ENCODE measurements at places on chromosomes 3 and 15.

GRCh38 chr3:70737666-70738290, 425.3 kb upstream of the MDFIC2 start:
- DNase-seq, result no peak

- no peak for DNase-seq
Measured at GRCh38 chr3:183584246-183584913, 28.9 kb upstream of the KLHL6 start.

DNA sequence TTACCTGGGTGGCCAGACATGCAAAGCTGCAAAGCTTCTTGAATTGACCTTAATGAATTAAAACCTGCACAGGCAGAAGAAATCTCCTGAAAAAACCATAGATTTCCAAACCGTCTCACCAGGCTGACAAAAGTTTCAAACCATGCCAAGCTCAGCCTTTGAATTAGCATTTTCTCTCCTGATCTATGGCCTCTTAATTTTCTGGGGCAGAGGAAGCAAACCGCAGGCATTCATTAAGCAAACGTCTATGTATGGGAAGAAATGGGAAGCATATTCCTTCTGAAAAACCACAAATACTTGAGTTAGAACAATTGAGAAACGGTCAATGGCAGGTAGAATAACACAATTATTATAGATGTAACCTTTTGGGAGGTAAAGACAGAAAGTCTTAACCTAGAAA, 500.2 kb upstream of the NR2F2 start:
- DNase-seq, result no peak

GRCh38 chr15:46938169-46938568, 779.1 kb upstream of the SEMA6D start:
- DNase-seq, result no peak

DNA sequence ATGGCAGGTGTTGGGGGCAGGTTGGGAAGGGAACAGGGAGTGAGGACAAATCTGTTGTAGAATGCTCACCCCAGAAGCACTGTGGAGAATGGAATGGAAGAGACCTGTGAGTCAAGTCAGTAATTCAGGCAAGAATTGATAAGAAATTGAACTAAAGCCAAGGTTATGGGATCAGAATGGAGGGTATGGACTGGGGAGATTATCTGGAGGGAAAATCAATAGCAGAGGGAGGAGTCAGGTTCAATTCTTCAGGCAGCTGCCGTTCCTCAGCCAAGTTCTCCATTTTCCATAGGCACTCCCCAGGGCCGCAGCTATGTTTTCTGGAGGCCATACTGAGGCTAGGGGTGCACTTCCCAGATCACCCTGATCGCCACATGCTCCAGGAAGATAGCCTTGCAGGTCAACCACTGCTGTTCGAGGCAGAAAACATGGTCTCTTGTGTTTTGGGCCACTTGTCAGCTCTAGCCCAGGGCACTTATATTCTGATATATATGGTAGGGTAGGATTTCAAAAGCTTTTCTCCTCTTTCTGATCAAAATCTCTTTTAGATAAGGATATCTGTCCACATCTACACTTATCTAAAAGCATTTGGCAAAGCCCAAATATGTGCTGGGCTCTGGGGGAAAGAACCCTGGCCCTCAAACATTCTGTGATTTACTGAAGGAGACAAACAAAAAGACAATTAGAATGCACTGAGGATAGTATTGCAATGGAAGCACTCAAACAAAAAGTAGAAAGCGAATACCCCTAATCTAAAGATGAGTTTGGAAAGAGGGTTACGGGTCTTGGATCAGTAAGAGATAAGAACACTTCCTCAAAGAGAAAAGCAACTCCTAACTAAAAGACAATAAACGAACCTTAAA, 92.3 kb downstream of the TMEM212 start:
- no peak for DNase-seq

DNA sequence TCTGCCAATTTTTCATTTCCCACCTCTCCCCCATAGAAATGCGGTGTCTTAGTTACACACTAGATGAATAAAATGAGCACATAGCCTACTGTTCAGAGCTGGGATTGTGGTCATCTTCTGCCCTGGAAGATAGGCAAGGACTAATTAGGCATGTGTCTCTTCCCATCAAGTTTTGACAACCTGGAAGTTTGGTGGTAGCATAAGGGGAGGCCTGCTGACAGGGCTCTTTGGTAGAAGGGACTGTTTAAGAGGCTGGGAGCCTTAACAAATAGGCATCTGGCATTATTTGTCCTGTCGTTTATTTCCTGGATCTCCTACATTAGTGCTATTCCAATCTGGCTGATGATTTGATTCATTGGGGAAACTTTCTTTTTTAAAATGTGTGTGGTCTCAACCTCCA, 512.3 kb downstream of the ZNF385D start:
- DNase-seq, result no peak

- no peak for DNase-seq
Measured at GRCh38 chr15:67815036-67815592, 10.2 kb upstream of the SKOR1 start.

DNA sequence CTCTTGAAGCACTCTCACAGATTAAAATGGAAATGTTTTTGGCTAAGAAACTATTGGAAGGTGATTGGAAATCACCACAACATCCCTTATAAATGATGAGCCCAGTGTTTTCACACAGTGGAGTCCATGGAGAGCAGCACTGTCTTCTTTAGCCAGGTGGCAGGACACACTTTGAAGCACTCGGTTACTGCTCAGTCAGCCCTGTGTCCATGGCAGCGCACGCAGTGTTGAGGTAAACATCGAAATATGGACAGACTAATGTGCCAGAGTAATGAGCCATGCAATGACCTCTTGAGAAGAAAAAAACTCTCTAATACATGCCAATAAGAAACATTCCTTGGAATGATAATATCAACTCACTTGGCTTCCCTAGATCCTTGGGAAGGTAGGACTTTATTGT, 66.6 kb downstream of the TGFBR2 start:
- no peak for DNase-seq
